ENCODE measurements at places on chromosomes 11 and 22.

GRCh38 chr11:43467958-43468357 lies 109.2 kb downstream of the TTC17 start:
- no peak for DNase-seq

- no peak for DNase-seq
Observed at GRCh38 chr22:17684245-17684644, 45.7 kb downstream of the BCL2L13 start.

GRCh38 chr22:17232406-17232805 lies 13.2 kb upstream of the ADA2 start:
- no peak for DNase-seq

GRCh38 chr11:92545906-92546471 lies 321.4 kb downstream of the FAT3 start:
- DNase-seq, result no peak

Data from adipocyte (in vitro differentiated cells).